ENCODE measurements at places on chromosomes 3 and 15.

- no peak for DNase-seq
Measured at GRCh38 chr3:161025911-161026310, 79.2 kb downstream of the B3GALNT1 start.

- DNase-seq = no peak
Measured at GRCh38 chr3:191301782-191302411, 27.3 kb upstream of the CCDC50 start.

- no peak for DNase-seq
Measured at GRCh38 chr15:73845907-73846306, 27.5 kb upstream of the TBC1D21 start.

GRCh38 chr3:157239082-157239704 is 79.2 kb upstream of the CCNL1 start:
- DNase-seq = peak; percentile 84

GRCh38 chr15:78930577-78931388 is 14.1 kb downstream of the CTSH start:
- no peak for DNase-seq

DNA sequence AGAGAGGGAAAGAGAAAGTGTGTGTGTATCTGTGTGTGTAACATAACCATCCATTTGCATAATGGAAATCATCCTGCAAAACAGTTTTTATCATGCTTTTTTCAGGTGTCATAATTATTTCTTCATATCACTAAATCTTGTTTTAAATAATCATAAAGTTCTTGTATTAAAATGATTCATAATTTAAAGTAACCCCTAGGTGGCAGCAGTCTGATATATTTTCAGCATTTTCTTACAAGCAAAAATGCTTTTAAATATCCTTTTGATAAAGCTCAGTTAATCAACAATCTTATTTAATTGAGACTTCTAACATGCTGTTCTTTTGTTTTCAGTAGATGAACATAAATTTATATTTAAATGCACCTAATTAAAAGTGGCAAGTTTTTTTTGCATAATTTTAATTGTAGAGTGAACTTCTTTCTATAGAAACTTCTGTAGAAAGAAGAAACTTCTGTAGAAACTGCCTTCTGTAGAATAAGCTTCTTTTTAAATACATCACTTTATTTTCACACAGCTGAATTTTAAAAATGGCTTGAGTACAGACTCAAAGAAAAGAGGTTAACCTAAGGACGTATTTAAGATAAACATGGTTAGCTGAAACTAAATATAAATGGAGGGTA is 72.5 kb downstream of the OPA1 start:
- DNase-seq = no peak

- DNase-seq = no peak
Measured at GRCh38 chr15:60528530-60528929, 49.6 kb upstream of the ICE2 start.

DNA sequence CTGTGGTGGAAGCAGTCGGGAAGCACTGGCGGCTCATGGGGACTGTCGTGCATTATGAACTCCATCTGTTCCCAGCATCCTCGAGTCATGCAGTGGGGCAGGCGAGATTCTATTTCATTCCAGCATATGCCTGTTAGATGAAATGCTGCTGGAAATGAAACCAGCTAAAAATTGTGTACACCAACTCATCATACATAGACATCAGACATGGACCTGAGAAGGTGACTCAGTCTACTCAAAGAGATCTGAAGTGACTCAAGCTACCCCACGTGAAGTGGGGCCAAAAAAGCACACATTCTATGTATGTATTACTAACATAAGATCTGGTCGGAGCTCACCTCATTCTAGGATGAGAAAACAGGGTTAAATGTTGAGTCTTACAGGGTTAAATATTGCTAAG is 47.5 kb upstream of the FAM98B start:
- no peak for DNase-seq

DNA sequence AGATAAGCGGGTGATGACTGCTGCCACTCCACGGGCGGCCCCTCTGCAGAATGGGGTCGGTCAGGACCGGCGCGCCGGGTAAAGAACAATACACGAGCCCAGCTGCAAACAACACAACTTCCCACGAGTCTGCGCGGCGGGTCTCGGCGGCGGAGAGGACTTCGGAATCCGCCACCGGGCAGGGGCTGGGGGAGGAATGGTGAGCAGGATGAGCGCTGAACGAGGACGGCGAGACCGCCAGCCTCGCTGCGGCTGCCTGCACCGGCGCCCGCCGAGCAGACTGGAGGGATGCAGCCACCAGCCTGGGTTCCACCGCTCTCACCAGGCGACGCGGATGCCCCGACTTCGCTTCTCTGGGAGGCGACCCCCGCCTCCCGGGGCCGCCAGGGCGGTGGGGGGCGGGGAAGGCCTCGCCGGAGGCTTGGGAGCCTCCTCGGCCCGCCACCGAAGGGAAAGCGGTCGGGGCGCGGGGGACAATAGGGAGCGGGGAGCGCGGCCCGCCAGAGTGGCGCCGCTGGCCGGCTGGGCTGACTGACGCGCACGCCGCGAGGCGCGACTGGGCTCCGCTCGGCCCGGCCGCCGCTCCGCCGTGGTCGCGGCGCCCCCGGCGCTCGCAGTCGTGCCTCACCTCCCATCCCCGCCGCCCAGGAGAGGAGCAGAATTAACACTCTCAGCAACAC is 515 bp downstream of the ADAM10 start:
- peak; percentile 76 for DNase-seq
